ENCODE measurements at places on chromosomes 1 and 21.

DNA sequence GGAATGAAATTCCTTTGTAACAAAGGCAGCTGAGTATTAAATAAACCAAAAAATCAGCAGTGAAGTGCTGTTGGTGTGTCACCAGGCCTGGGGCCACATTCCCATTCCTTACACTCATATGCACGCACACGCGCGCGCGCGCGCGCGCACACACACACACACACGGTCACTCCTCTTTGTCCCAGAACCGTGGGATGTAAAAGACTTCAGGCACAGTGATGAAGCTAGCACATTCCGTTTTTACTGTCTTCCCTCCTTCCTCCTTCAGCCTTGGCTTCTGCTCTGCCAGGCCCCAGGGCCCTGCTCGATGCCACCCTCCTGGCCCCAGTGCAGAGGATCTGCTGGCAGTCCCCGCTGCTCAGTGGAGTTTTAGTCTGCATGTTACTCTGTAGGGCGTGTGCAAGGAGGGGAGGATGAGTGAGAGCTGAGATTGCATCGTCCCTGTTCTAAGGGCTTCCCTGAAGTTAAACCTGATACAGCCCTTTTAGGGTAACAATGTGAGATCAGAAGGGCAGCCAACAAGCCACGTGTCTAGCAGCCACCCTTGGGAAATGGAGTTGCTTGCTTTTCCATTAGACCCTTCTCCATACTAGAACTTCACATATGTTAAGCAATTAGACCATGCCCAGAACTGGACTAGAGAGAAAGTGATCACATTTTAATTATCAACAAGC lies 71.7 kb upstream of the WDR26 start:
- DNase-seq = no peak

GRCh38 chr1:193412748-193413147 lies 226.3 kb upstream of the B3GALT2 start:
- no peak for DNase-seq

- no peak for DNase-seq
Measured at GRCh38 chr21:31612894-31613785, 46.4 kb upstream of the SOD1 start.

- no peak for DNase-seq
Measured at GRCh38 chr21:34642211-34643075, 26.4 kb upstream of the CLIC6 start.

GRCh38 chr1:21645550-21645949 lies 23.6 kb downstream of the RAP1GAP start:
- DNase-seq = no peak

GRCh38 chr1:222104694-222105392 lies 363.0 kb upstream of the DUSP10 start:
- no peak for DNase-seq

DNA sequence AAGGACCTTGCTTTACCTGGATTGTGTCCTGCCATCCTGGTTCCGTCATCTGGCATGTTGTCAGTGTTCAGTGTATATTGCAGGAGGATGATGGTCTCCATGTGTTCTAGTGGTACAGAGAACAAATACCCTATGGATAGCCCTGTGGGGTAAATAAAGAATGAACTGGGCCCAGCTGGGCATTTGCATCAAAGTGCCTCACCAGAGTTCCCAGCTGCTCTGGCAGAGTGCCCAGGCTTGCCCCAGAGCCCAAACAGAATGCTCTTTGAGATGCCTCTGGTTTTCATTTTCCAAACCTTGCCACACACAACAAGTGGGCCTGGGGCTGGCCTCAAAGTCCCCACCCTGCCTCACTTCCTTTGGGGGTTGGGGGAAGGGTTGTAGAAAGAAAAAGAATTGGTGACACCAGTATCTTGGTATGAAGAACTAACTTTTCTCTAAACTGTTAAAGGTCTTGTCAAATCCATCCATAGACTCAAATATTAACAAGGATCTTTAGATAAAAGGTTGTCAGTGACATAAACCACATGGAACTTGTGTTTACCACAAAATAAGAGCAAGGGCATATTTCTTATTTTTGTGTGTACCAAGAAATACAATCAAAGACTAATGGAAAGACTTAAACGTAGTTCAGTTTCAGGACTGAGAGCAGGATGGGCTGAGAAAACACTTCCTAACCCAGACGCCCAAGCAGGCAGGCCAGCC lies 82.2 kb downstream of the LMO4 start:
- no peak for DNase-seq

All from stimulated activated CD8-positive, alpha-beta memory T cell treated with anti-CD3 and anti-CD28 coated beads, Interleukin-4, amount 100 ng/mL, for 1 hour (primary cell).